ENCODE measurements at places on chromosomes 4 and X.
A peak's percentile ranks its signal among the peaks of the same experiment; 100 is the strongest.

- no peak for DNase-seq
Observed at GRCh38 chr4:177281351-177281909, 28.2 kb upstream of the NEIL3 start.

DNA sequence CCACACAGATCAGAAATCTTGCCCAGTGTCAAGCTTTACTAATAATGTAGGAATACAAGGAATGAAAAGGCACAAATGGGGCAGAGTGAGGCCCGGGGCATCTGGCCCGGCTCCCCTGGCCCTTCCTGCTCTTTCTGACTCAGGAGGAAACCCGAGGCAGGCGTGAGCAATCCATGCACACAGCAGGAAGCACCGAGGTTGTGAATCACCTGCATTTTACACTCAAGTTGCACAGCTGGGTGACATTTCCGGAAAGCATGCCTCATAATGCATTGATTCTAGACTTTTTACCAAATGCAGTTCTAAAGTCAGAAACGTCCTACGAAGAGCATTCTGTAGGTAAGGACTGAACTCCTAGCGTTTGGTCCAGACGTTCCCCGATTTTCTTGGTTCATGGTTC, 38.9 kb downstream of the PRIMPOL start:
- DNase-seq, result peak; percentile 16

GRCh38 chr4:165921546-165921945, 48.5 kb downstream of the TLL1 start:
- no peak for DNase-seq

DNA sequence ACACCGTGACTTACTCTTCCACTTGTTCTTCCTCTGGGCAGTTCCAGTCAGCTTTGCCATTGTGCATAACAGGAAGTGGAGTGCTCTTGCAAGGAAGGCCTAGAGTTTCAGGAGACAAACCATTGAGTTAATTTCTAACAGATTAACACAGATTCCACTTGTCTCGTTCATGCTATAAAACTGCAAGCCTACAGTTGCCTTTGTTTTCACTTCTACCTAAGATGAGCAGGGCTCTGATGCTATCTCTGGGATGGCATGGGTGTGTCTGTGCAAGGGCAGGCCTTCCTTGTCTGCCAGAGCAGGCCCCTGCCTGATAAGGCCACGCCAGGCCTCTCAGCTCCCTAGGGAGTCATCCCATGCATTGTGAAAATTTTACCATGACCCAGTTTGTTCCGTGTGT, 67.7 kb upstream of the PGRMC2 start:
- no peak for DNase-seq

Data from stimulated activated CD4-positive, alpha-beta T cell treated with anti-CD3 and anti-CD28 coated beads, Interleukin-2, amount 100 ng/mL, for 24 hours (primary cell).